ENCODE measurements at places on chromosomes 12 and 14.
A peak's percentile ranks its signal among the peaks of the same experiment; 100 is the strongest.

- no peak for DNase-seq
Observed at GRCh38 chr14:38121320-38122020, 86.2 kb upstream of the SSTR1 start.

- DNase-seq, result no peak
Observed at GRCh38 chr12:108685469-108686260, 45.7 kb downstream of the CORO1C start.

- DNase-seq, result no peak
Observed at GRCh38 chr12:92581604-92582003, 121.2 kb upstream of the PLEKHG7 start.

DNA sequence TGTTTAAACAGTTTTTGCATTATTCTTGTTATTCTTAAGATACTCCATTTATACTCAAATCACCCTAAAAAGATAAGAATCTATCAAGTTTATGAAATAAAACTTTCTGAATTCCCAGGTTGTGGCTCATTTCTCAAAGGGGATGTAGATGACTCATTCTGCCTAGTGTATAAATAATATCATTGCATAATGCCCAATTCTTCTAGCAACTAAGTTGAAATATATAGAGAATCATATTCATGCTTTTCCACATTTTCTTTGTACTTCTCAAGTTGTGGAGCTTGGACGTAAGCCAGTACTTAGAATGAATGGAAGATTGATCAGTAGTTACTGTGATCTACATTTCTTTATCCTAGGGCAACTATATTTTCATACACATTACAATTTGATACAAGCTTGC is 201.1 kb downstream of the PPFIA2 start:
- DNase-seq, result no peak

- DNase-seq, result no peak
Observed at GRCh38 chr14:20658246-20658645, 16.8 kb upstream of the OR6S1 start.

- DNase-seq, result no peak
Observed at GRCh38 chr14:51382506-51382905, 142.5 kb downstream of the TMX1 start.

- DNase-seq, result no peak
Observed at GRCh38 chr12:26496170-26496569, 300.8 kb downstream of the SSPN start.

DNA sequence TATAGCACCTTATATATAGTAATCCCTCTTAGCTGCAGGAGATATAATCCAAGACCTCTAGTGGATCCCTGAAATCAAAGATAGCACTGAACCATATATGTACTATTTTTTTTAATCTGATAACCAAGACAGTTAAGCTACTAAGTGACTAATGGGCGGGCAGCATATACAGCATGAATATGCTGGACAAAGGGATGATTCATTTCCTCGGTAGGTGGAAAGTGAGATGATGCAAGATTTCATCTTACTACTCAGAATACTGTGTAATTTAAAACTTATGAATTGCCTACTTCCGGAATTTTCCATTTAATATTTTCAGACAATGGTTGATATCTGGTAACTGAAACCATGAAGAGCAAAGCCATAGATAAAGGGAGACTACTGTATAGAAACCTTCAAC is 36.2 kb downstream of the PRMT8 start:
- DNase-seq, result no peak

DNA sequence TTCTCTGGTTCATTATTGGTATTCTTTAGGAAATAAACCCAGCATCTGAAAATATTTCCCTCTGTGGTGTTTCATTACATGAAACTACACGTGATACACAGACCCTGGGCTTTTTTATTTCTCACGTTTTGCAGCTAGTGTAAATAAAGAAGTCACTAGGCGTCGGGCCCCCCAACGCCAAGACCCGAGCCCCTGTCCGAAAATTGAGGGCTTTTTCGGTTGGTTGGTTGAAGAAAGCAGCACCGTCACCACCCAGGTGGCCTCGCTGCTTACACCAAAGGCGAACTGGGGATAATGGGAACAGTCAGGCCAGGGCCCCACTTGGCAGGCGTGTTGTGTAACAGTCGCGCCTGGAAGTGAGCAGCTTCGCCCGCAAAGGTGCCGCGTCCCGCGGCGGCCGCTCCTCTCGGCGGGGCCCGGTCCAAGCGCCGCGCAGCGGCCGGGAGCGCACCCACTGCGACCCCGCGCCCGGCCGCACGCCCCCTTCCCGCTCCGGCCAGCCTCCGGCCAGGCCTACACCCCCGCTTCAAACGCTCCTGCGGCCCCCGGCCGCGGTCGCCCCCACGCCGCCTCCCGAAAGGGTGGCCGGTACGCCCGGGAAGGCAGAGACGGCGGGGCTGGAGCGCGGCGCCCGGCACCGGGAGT is 1.2 kb downstream of the DUSP16 start:
- peak; percentile 34 for DNase-seq

DNA sequence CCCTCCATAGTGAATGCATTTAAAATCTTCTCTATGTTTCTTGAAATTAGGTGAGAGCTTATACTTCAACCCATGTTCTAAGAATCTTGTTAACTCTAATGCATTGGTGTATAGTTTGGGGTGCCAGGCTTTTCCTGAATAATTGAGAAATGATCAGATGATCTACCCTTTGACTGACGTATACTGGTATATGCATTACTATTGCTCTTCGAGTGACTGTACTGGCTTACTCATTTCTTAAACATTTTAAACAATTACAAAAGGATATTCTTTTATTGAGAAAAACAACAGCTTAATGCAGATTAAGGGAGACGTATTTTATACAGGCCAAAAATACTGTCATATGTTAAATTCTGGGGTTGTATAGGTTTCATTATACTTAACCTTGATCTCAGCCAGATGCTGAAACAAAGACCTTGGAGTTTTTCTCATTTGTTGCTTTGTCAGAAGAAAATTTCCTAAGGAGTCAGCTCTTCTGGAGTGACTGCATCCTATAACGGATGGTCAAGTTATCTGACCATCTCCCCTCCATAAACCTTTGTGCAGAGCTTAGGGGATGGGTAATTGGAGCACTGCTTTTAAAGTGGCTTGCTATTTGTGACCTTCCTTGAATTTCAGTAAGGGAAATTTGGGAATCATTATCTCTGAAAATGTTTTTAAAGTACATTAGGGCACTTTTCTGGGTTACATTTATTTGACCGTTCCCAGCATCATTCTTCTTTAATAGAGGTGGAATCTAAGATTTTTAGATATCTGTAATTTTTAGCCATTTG is 507.6 kb downstream of the PCNX1 start:
- DNase-seq, result no peak

DNA sequence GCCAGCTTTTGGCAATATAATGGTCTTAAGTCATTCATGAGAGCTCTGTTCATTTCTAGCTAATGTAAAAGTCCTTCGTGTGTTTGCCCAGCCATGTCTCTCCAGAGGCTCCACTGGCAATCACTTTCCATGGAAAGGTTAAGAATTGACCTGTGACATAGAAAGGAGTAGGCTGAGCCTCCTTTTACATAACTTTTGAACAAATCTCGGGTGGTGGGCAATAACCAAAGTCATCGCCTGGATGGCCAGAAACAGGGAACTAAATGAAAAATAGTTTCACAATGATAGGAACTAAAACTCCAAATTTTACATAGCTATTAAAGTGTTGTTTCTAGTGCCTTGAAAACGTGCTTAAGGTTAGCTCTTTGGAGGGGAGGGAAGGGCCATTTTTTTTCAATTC is 6.5 kb downstream of the BHLHE41 start:
- no peak for DNase-seq

DNA sequence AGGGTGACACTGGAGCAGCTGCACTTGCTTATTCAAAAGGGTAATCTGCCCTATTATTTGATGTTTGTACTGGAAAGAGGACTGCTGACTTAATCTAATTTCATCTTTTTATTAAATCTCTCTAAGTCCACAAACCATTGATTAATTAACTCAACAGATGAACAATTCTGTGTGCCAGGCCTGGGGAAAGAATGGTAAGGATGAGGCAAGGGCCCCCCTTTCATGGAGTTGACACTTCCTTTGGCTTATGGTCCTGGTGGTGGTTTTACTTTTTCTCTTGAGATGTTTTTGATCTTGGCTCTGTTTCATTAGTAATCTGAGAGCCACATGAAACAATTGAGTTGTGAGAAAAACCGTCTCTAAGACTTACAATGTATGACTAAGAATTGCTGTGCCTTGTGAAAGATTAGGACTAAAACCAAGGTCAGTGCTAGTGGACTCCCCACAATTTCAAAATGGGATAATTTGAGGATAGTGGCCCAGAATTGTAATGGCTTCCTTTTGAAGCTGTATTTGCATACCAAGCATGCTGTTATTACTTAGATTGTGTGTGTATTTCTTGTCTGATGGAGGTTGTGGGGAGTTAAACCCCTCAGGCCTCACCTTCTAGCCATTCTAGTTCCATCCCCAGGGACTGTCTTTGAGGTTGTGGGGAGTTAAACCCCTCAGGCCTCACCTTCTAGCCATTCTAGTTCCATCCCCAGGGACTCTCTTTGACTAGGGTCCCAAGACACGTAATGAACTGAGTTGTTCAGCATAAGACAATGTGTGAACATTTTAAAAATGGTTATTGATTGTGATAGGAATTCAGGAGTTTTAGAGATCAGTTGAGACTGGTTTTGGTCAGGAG is 52.5 kb upstream of the EVL start:
- DNase-seq, result no peak

GRCh38 chr14:22164616-22165015 is 424.4 kb downstream of the DAD1 start:
- DNase-seq, result no peak

DNA sequence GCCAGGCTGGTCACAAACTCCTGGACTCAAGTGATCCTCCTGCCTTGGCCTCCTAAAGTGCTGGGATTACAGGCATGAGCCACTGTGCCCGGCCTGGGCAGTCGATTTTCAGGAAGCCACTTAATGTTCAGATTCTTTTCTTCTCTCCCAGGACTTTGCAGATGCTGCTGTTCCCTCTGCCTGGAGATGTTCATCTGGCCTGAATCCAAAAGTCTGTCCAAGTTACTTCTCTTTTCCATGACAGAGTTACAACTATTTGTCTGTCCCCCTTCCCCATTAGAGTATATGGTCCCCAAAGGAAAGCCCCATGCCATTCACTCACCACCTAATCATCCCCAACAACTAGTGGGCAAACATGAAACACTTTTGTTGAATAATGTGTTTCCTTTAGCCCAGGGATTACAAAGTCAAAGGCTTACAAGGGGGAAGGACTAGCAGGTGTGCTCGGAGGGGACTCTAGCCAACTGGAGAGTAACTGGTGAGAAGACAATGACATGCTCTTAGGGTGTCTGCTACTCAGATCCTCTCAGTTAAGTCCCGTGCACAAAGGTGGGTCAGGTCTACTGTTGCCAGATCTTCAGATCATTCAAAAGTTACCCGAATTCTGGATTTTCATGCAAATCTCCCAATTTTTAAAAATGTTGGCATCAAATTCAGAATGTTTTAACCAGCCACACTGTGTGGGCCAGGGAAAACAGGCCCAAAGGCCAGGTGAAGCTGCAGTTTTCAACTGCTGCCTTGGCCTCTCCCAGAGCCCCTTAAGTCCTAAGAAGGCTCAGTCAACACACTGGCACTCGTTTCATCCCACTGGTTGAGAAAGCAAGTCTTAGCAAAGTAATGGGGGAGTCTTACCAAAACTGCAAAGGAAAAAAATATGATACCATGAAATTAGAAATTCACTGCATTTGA is 29.6 kb downstream of the NUDT4 start:
- no peak for DNase-seq

- DNase-seq, result no peak
Observed at GRCh38 chr14:81511111-81511904, 22.3 kb downstream of the SEL1L start.

GRCh38 chr14:35299708-35300107 is 7.5 kb downstream of the PSMA6 start:
- DNase-seq, result no peak

DNA sequence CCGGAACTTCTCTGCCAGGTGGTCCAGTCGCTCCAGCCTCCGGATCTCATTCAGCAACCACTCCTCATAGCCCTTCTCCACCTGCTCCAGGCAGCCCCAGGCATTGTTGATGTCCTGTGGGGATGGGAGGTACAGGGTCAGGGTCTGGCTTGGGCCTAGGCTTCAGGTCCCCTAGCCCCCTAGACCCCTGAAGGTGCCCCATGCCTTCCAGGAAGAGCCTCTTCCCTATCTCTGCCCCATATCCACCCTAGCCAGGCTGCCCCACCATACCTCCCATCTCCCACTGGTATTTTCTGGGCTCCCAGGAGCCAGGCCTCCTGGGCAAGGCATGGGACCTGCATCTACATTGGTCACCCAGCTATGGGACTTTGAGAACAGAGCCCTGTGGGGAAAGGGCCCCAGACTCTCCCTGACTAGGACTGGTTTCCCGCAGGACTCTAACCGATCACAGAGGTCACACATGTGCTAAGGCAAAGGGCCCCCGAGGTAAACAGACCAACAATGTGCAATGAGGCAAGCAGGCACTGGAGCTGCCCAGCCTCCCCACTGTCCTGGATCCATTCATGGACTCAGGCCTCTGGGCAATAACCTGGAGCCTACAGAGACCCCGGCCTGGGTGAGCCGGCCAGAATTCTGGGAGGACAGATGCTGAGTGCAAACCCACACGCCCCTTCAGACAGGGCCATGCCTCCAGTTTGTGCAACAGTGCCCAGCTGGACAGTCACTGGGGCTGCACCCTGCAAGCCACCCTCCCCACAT is 88.8 kb downstream of the ACTN1 start:
- DNase-seq, result no peak

- no peak for DNase-seq
Observed at GRCh38 chr12:122999196-122999946, 18.9 kb downstream of the ARL6IP4 start.

DNA sequence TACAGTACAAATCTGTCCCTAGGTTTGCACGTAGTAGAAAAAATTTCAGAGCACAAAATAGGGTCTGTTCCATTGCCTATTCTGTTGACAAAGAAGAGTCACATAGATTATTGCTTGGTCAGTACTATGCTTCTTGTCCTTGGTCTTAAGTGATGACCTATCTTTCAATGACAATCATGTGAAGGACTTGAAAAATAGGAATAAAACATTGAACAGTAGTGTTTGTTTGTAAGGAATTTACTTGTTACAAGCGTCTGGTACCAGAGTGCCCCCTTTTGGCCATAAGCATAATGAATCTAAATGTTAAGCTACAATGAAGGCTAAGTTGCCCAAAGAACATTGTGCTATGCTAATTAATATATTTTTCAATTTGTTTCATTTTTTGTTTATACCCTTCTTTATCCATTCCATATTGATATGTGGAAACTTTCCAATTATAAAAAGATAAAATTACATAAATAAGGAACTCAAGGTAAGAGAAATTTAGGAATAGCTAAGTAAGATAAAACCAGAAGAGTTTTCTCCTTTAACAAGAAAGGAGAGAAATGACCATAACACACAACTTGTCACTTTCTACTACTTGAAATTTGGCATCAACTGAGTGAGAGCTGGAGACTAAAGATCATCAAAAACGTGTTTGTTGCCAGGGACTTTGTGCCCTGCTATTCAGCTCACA is 204.7 kb downstream of the EPS8 start:
- no peak for DNase-seq

DNA sequence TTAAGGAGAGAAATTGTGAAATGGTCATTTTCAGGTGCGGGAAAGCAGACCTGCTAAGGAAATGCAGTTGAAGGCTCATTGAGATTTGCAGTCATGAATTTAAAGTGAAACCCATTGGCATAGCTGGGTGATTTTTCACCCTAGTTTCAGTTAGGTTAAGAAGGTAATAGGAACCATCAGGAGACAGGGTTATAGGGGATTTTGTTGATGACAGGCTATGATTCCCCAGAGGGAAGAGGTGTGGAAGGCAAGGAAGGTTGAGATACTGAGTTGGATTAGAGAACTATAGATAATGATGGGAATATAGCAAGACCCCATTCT is 22.7 kb upstream of the BMAL2 start:
- no peak for DNase-seq

- DNase-seq, result no peak
Observed at GRCh38 chr12:23099604-23100003, 474.6 kb downstream of the ETNK1 start.
